Stimulated activated CD8-positive, alpha-beta memory T cell treated with anti-CD3 and anti-CD28 coated beads, Interleukin-4, amount 100 ng/mL, for 4 hours (primary cell): ENCODE measurements at places on chromosomes 3 and 15.

DNA sequence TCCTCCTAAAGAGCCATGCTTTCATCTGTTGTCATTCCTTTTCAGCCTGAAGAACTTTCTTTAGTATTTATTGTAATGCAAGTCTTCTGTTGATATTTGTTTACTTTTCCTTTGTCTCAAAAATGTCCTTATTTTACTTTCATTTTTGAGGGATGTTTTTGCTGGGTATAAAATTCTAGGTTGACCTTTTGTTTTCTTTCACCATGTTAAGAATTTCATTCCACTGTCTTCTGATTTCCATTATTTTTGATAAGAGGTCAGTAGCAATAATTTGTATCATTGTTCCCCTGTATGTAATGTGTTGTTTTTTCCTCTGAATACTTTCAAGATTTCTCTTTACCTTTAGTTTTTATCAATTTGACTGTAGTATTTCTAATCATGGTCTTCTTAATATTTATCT is 91.1 kb downstream of the RSRC1 start:
- no peak for DNase-seq

DNA sequence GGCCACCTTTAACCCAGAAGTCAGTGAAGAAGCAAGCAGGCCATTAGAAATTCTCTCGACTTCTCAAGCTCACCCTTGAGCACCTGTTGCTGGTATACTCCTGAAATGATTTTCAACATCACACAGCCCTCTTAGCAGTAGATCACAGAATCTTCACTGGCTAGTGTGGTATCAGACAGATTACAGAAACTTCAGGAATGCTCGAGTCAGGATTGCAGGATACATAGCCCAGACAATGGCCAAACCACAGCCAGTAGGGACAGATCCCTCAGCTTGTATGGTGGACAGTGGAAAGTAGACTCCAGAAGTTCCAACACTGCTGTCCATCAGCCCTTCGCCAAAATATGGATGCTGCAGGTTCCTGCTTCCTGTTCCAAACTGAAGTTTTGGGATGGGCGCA is 4.5 kb upstream of the KLHL40 start:
- DNase-seq = no peak

- no peak for DNase-seq
Observed at GRCh38 chr3:156554515-156554841, 439 bp downstream of the SSR3 start.

GRCh38 chr3:23170291-23170690 is 32.8 kb upstream of the UBE2E2 start:
- no peak for DNase-seq

DNA sequence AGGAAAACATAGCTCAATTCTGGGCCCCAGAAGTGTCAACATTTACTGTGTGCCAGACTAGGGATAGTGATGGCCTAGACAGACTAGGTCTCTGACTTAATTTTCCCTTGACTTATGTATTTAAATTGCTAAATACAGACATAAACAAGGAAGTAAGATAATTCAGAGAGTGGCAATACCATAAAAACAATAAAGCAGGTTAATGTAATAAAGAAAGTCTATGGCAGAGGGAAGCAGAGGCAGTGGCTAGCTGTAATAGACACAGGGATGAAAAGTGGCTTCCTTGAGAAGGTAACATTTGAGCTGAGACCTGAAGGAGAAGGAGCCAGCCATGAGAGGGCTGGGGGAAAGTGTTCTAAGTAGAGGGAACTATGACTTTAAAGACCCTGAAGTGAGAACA is 95.7 kb downstream of the TNIK start:
- no peak for DNase-seq

- no peak for DNase-seq
Observed at GRCh38 chr3:134526319-134526718, 40.5 kb downstream of the CEP63 start.

GRCh38 chr3:44019736-44020135 is 221.9 kb upstream of the TOPAZ1 start:
- DNase-seq = no peak

DNA sequence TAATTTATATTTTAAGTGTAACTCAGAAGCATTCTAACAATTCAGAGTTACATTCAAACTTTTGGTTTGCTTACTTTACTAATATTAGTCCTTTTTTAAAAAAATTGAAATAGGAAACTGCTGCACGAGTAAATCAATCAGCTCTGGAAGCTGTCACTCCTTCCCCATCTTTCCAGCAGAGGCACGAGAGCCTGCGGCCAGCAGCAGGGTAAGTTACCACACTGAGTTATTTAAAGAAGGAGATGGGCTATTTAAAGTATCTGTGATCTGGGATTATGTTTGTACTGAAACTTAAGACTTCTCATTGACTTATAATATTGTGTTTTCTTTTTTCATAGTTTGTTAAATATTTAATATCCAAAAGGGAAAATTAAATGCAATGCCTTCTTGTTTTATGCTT is 29.3 kb downstream of the APPL1 start:
- DNase-seq = no peak

- no peak for DNase-seq
Observed at GRCh38 chr3:143307613-143308183, 188.1 kb downstream of the CHST2 start.

- DNase-seq = no peak
Observed at GRCh38 chr3:158711886-158712285, 20.4 kb downstream of the RARRES1 start.

- DNase-seq = no peak
Observed at GRCh38 chr3:173287361-173287760, 110.2 kb upstream of the NLGN1 start.

- no peak for DNase-seq
Observed at GRCh38 chr15:25239471-25240345, 199.1 kb downstream of the UBE3A start.

- DNase-seq = no peak
Observed at GRCh38 chr3:8094415-8094814, 407.2 kb upstream of the LMCD1 start.

DNA sequence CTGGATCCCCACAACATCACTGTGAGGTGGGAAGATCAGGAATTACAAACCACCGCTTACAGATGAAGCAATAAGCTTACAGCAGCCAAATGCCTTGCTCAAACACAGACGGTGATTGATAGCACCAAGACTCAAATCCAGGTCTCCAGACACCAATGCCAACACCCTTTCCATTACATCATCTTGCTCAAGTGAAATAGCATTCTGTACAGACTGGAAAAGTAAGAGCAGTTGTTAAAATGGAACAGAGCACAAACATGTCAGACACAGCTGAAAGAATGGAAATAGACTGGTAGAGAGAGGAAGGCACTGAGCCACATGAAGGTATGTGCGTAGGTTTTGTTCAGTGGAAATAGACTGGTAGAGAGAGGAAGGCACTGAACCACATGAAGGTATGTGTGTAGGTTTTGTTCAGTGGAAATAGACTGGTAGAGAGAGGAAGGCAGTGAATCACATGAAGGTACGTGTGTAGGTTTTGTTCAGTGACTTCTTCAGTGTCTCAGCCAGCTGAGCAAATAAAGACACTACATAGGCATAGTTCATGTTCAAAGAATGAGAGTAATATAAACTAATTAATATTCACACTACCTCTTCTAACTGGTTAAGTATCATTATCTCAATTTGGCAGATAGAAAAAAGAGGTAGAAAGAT is 15.6 kb downstream of the CLDN1 start:
- DNase-seq = no peak

DNA sequence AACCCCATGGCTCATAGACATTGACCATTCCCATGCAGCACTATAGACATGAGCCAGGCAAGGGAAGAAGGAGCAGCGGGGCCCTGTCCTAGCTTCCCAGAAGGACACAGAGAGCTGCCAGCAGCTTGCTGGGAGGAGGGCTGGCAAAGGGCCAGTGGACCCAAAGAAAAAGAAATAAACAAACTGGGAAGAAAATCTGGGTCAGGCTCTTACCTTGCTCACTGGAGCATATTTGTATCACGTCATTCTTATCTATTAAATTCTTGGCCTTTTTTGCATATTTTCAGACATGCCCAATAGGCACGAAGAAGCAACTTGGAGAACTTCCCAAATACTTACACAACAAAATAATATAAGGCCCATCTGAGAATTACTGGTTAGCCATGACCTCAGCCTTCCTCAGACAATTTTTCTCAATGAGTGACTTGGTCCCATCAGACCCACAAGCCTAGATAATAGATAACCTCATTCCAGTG is 28.4 kb downstream of the RASGRP1 start:
- no peak for DNase-seq
